Activated T-helper 1 cell treated with anti-CD3 and anti-CD28 coated beads, Interleukin-12 subunit alpha, Interleukin-12 subunit beta, Interleukin-2, Interleukin-4 antibody, amounts not matched to agents 30 ng/mL and 10 ng/mL and 1 ng/mL, durations not matched to agents 14 hours and 24 hours and 36 hours (primary cell): ENCODE measurements at places on chromosomes 16 and 17. TPM values are rescaled to one million over a fixed set of nuclear protein-coding genes. Genes with fewer than 3 reads are reported as not detected.

DRC3 gene
- total RNA-seq: not detected in 2 replicates

EEF2KMT gene
- total RNA-seq: 27.5 and 27.7 TPM in 2 replicates

SHCBP1 gene
- 46.5 and 46.8 TPM in 2 replicates for total RNA-seq

TMC8 gene
- 234 and 239 TPM in 2 replicates for total RNA-seq

CXCL16 gene
- total RNA-seq: 3.7 and 7.0 TPM in 2 replicates

FSCN2 gene
- total RNA-seq: 0.52 and 0.64 TPM in 2 replicates

XAF1 gene
- 41.7 and 45.7 TPM in 2 replicates for total RNA-seq

MMP28 gene
- total RNA-seq: not detected in 2 replicates

DNA sequence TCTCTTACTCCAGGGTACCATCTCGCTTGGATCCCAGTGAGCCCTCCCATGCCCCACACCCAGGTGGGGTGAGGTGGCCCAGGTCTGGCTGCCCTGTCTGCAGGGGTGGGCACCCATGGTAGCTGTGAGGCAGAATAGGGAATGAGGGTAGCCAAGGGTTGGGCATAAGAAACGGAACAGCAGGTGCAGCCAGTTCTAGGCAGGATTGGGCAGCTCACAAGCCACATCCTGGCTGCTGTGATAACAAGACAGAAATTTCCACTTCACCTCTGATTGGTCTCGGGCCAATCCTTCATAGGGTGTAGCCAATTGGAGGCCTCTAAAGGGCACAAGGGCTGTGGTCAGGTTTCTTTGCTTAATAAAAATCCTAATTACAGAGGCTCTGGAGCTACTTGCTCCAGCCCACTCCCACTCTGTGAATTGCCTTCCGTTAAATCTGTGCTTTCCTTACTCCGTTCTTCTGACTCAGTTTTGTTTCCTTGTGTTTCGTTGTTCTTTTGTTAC lies 1.5 kb upstream of the ARHGDIG start:
- peak; percentile 7 for DNase-seq

- peak; percentile 27 for DNase-seq
Measured at GRCh38 chr17:63476854-63477479, at the start of gene ACE. Gene ACE, plus strand, starts transcription at chr17:63477061. Its CDS starts 34 bp downstream, at chr17:63477095.

DNA sequence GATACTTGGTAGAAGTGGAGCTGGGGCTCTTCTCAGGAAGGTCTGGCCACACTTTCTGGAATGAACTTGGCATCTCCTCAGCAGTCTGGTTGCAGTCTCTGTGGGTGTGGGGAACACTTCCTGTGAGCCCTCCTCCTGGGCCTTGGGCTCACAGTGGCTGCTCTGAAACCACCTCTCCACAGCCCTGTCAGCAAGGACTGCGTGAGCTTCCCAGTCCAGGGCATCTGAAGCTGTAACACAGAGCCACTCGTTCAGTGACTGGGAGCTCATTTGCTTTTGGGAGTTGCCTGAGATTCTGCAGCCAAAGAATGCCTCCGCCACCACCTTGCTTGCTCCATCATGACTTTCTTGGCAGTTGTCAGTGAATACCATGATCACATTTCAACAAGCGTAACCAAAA lies 60.0 kb downstream of the CLEC16A start:
- no peak for DNase-seq

DNA sequence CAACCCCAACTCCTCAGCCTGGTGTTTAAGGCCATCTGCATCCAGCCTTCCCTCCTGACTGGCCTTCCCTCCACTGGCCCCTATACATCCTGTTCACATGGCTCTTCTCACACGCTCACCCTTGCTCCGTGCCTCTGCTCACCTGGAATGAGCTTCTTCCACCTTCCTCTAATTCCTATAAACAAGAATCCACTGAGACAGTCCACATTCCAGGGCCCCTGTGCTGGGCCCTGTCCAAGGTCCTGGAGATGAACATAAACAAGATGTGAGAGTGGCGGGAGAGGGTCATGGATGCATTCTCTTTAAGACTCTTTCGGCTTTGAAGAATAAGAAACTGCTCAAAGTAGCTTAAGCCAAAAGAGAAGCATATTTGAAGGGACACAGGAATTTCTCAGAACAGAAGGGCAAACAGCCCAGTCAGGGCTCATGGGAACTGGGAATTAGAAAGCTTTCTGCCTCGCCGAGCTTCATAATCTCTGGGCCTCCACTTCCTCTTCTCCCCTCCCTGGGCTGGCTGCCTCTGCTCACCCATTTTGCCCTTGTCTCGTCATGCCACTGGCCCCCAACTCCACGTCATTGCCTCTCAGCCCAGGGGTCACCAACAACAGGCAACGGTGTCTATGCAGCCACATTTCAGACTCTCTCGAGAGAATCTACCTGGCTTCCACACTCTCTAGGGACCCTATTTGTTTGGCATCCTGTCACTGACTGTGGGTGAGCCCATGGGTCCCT lies 13.5 kb downstream of the SPPL2C start:
- no peak for DNase-seq

DNA sequence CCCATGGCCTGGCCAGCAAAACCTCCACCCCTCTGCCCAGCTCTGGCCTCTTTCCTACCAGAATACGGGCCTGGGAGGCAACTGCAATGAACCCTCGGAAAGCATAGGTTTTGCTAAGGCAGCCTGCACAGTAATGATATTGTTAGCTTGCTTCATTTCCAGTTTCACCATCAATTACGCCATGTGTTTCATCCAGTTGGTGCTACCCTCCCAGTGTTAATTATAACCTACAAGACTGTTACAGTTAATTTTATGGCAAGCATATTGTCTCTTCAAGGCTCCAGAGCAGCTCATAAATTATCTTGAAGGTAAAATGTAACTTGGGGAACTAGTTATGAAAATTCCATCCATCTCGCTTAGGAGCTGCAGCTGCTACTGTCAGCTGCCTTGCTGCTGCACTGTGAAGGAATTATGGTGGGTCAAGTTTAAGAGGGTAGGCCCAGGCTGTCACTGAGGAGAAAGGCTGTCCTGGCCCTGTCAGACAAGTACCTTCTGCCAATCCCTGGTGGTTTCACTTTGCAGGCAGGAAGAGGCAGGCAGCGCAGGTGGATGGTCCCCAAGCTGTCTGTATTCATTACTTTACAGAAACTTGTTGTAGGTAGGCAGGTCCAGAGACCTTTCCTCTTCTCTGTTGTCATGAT lies 242.9 kb downstream of the FTO start:
- no peak for DNase-seq

DNA sequence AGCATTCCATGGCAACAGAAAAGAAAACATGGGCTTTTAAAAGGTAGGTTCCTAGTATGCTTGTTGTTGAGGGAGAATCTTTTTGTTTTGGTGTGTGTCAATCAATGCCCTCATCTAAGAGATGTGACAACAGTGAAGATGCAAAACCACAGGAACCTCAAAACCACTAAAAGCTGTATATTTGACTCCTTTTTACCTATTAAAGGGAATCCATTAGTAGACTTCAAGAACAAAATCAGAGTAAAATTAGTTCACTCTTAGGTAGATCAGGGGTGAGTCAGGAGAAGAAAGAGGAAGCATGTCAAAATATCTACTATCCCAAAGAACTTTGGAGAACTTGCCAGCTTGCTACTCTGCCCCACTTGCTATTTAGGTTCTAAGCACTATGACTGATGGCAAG lies 89.1 kb downstream of the CDK5R1 start:
- no peak for DNase-seq

- no peak for DNase-seq
Measured at GRCh38 chr17:78375401-78376151, 2.9 kb upstream of the PGS1 start.

DNA sequence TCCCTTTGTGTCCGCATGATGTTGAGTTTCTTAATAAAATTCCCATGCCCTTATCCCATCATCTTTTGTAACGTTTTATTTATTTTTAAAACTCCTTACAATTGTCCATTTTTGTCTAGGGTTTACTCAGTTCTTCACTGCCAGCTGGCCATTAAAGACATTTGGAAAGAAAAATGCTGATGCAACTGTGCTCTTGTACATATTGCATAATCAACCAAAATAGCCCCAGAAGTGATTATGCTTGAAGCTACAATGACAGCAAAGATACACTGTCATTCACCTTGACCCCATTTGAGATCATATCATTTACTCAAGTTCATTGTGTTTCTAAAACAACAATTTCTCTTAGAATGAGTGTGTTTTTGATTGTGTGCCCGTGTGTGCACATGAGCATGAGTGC lies 1074.6 kb upstream of the RBFOX1 start:
- no peak for DNase-seq

- no peak for DNase-seq
Measured at GRCh38 chr17:17326275-17326875, 23.2 kb downstream of the NT5M start.

GRCh38 chr17:38899421-38899820 lies 26.0 kb upstream of the LASP1NB start:
- no peak for DNase-seq

- no peak for DNase-seq
Measured at GRCh38 chr17:34068571-34068970, 186.5 kb upstream of the CCL2 start.

DNA sequence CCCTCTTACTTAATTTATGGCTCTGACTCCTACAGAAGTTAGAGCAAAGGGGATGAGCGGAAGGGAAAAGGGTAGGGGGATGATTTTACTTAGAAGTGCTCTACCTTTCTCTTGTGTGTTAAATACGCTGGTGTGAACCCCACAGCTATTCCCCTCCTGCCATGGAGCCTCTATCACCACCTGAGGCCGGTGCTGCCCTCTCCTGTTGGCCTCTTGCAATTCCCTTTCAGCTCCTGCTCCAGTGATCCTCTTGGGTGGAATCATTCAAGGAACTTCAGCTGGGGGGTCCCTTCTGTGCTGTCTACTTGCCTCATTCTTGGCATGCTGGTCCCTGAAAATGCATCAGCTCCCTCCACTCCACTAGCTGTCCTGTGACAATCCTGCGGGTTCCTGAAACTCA lies 41.8 kb upstream of the CDH8 start:
- no peak for DNase-seq

DNA sequence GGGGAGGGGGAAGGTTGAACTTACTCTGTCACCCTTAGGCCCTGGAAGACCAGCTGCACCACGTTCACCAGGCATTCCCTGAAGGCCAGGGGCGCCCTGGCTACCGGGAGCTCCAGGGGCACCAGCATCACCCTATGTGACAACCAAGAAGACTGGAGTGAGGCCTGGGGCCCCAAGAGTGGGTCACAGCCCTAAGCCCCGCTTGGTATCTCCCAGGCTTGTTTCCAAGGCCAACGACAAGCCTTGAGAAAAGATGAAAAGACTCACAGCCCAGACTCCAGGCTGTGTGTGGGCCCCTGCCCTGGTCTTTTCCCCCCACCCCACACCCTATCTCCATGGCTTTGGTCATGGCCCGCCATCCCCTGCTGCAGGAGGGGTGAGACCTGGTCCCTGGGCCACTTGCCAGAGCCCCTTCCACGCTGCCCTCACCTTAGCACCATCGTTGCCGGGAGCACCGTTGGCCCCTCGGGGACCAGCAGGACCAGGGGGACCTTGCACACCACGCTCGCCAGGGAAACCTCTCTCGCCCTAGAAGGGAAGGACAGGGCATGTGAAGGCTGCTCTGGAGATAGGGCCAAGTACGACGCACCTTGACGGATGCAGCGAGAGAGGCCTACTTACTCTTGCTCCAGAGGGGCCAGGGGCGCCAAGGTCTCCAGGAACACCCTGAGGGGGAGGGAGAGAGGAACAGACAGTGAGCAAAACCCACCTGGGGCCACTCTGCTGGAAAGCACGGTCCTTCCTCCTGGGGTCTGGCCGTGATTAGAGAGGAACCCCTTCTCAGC lies 9.9 kb downstream of the COL1A1 start:
- DNase-seq: no peak

DNA sequence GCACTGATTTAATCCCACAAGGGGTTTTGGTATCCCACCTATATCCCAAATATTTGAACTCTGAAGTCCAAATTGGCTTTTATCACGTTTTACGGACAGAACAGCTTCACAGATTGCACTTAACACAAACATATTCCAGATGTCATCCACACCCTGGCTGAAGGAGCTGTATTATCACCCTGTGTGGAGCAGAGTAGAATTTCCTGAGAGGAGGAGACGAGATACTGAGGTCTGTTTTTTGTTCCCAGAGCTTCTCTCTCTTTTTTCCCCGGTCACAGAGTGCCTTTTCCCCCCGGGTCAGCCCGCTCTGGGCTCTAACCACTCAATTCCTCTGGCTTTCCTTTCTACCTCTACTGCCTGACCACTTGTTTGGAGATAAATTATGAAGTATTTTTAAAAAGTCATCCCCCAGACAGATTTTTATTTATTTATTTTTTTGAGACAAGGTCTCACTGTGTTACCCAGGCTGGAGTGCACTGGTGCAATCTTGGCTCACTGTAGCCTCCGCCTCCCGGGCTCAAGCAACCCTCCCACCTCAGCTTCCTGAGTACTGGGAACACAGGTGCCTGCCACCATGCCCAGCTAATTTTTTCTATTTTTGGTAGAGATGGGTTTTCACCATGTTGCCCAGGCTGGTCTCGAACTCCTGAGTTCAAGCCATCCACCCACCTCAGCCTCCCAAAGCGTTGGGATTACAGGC lies 30.7 kb downstream of the DNAH2 start:
- no peak for DNase-seq

DNA sequence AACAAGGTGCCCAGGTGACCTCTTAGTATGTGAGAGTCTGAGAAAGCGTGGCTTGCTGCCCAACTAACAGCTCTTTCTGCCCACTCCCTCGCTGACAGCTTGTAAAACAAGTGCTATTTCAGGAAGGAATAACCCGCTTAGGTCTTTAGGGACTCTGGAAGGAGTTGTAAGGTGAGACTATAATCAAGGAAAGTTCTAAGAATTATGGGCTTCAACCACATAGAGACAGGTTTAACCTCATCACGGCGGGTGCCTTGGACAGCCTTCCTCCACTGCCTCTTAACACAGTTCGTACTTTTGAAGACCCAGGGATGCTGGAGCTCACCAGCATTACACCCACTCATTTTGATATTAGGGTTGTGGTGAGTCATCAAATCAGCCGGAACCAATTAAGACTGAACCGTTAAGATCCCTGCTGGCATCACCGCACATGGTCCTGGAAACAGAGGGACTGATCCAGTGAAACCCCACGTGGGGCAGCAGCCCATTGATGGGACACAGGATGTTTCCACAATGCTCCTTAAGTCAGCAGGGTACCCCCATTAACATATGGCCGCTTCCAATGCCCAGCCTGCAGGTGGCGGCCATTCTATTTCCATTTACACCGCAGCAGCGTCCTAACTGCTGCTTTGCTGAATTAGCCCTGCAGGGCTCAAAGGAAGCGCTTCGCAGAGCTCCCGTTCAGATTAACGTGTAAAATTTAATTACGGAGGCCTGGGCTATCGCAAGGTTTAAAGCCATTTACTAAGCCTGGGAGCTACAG lies 176.6 kb upstream of the SDK2 start:
- no peak for DNase-seq

- no peak for DNase-seq
Measured at GRCh38 chr17:17763136-17763535, 73.7 kb downstream of the SREBF1 start.

DNA sequence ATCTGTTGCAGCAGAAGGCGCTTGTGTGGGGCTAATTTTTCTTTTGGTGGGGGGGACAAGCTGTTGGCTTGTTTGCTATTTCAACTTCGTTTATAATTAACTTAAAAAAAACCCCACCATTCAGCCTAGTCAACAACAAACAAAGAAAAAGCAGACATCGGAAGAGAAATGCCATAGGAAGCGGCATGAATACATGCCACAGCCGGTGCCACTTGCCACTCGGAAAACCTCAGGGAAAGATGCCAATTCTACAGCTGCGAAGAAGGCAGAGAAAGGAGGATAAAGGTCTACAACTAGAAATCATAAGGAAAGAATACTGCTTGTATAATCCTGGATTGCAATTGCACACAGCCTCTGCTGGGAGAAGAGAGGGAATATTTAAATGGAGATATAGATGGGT lies 254.4 kb upstream of the PMFBP1 start:
- no peak for DNase-seq
